A549 treated with Mapracorat at 1 μM for 4 hours (cell line): ENCODE measurements at places on chromosomes 7 and 10. TPM values are rescaled to one million over a fixed set of nuclear protein-coding genes. Genes with fewer than 3 reads are reported as not detected.

SLC39A12 gene
- not detected in 5 replicates for total RNA-seq

ATOH7 gene
- total RNA-seq: 0.12 to 0.27 TPM (median 0.17 TPM) in 4 of 5 replicates, not detected in the other

SLC25A28 gene
- total RNA-seq: 24.4 to 33.3 TPM (median 25.9 TPM) in 5 replicates

GPR15LG gene
- not detected in 5 replicates for total RNA-seq

CTNNA3 gene
- total RNA-seq: not detected in 5 replicates

CPN1 gene
- total RNA-seq: 0.15 to 0.45 TPM (median 0.35 TPM) in 5 replicates

ACSL5 gene
- total RNA-seq: 0.13 to 0.27 TPM (median 0.19 TPM) in 5 replicates

MPP7 gene
- 0.06 to 0.29 TPM (median 0.23 TPM) in 5 replicates for total RNA-seq

CHST3 gene
- total RNA-seq: 41.1 to 53.7 TPM (median 47.1 TPM) in 5 replicates

NUTM2B gene
- total RNA-seq: 0.29 to 0.53 TPM (median 0.34 TPM) in 5 replicates

AIMP2 gene
- total RNA-seq: 87.3 to 95.0 TPM (median 92.1 TPM) in 5 replicates

FLNC gene
- 3.6 to 5.7 TPM (median 3.8 TPM) in 5 replicates for total RNA-seq
